ENCODE measurements at places on chromosomes 12 and 14.

DNA sequence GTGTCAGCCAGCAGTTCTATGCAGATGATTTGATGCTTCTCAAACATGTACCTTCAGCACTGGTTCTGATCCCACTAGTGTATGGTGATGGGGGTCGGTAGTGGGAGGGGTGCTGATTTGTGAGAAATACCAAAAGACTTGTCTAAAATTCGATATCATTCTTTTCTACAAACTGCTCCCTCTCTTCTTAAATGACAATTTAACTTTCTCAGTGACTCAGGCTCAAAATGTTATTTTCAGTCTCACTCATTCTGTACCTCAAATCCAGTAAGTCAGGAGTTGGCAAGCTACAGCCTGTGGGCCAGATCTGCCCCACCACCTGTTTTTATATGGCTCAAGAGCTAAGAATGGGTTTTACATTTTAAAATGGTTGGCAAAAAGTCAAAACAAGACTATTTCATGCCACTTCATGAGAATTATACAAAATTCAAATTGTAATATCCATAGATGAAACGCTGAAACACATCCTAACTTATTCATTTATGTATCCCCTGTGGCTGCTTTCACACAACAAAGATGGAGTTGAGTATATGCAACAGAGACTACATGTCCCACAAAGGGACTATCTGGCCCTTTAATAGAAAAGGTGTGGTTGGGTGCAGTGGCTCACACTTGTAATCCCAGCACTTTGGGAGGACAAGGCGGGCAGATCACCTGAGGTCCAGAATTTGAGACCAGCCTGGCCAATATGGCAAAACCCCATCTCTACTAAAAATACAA, 6.6 kb upstream of the NOP2 start:
- no peak for DNase-seq

DNA sequence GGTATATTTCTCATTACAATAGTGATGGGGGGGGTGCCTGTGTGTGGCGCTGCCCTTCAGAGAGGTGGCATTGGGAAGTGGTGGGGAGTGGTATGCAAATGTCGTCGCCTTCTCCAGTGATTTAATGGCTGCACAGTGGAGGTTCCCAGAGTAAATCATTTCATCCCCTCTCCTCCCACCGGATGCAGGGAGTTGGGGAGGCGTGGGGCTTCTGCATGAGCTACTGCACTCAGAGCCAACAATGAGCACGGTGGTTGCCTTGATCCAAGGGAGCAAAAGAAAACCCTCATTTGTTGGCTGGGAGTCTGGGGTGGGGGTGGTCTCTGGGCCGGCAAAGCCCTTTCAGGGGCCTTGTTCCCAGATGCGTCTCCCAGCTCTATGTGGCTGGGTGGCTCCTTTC, 124.3 kb downstream of the AACS start:
- DNase-seq, result no peak

DNA sequence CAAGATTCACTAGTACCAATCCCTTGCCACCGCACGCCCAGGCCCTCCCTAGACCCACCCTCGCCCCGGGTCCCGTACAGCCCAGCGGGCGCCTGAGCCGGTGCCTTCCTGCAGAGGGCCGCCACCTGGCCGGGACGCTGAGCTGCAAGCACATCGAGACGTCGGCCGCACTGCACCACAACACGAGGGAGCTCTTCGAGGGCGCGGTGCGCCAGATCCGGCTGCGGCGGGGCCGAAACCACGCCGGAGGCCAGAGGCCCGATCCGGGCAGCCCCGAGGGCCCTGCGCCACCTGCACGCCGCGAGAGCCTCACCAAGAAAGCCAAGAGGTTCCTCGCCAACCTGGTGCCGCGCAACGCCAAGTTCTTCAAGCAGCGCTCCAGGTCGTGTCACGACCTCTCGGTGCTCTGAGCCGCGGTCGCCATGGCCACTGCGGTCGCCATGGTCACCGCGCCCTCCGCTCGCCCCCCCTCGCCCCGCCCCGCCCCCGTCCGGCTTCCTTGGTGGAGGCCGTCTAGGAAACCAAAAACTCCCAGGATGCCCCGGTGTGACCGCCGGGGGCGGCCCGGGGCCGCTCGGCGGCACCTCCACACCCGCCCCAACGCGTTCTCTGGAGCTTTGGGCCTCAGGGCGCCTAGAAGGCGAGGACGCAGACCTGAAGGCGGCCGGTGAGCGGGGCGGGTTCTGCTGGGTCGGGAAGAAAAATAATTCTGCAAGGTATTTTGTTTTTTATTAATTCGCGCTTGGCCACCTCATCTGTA, 3.7 kb downstream of the REM2 start:
- peak; percentile 78 for DNase-seq

DNA sequence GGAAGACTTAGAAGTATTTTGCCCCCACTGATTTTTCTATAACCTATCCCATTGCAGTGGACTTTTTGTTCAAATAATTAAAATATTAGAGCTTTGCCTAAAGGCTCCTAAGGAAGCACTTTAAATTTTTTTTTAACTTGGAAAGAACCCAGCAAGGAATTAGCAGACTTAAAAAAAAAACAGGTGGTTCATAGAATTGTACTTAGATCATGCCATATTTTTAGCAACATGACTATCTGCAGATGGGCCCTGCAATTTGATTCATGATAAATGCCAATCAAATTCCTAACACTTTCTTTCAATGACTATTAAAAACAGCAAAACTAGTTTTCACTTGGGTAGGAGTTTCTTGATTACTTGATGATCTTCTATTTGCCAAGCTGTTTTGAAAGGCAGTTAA, 11.5 kb downstream of the ADAMTS20 start:
- DNase-seq, result no peak

DNA sequence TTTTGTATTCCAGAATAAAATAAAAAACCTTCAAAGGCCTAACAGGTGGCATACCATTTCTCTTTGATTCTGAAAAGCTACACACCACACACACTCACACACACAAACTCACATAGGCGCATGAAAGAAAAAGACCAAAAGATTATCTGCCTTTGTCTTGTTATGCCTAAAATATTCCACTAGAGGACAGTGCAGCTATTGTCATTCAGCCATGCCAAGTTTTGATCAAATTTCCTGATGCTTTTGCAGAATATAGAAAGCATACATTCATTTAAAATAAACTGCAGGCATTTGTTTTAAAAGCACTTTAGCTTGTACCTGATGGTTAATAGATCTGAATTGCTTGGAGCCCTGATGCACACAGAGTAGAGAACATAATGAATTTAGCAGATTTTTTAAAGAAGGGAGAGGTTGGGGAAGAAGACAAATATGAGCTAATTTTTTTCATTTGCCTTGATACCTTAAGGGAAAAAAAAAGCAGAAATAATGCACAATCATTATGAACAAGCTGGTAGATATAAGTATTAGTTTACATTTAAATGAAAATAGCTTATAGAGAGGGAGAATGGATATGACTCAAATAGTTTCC, 1766.9 kb upstream of the SEL1L start:
- no peak for DNase-seq

GRCh38 chr12:85182699-85183098, 97.3 kb upstream of the ALX1 start:
- no peak for DNase-seq

DNA sequence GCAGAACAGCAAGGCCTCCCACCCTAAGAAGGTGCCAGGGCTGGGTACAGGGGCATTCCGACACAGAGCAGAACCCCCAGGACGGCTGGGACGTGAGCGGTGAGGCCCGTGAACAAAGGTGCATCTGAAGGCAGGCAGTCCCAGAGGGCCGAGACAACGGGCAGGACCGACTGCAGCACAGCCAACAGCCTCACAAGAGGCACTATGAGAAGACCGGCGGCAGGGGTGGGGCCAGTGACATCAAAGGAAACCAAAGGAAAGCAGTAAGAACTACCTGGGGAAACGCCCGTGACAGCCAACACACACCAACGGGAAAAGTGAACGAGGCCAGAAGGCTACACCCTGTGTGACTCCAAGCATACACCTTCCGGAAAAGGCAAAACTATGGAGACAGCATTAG, 9.1 kb downstream of the BTBD6 start:
- no peak for DNase-seq

DNA sequence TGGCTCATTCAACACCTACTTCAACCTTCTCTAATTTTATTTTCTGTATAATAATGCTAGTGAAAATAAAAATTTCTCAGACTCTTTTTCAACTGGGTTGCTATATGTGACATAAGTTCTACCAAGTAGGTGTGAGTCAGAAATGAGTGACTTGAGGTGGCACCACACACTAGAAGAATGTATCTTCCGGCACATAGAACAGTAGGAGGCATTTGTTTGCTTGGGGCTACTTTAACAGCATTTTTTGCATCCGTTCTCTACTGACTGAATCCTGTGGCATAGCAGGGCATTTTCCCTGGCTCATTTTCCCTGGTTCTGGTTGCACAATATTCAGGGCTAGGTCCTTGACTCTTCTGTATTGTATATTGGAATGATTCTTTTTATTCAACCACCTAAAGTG, 194.0 kb upstream of the SLC16A7 start:
- no peak for DNase-seq

DNA sequence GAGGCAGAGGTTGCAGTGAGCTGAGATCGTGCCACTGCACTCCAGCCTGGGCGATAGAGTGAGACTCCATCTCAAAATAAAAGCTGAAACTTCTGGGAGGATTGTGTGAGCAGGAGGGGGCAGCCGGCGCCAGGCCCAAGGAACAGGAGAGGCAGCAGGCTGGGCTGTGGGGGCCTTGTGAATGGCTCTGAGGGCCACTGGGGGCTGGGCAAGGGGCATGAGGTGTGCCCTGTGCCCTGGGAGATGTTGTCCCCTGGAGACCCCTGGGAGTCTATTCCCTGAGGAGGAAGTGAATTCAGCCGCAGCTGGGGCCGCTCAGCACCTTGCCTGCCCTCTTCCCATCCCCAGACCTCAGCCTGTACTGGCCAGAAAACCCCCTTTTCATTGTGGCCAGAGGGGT, 4.9 kb downstream of the LBHD2 start:
- no peak for DNase-seq

GRCh38 chr12:3147260-3147659, 70.1 kb downstream of the TSPAN9 start:
- no peak for DNase-seq

- DNase-seq, result no peak
Measured at GRCh38 chr12:89350630-89351488, 1.4 kb downstream of the DUSP6 start.

DNA sequence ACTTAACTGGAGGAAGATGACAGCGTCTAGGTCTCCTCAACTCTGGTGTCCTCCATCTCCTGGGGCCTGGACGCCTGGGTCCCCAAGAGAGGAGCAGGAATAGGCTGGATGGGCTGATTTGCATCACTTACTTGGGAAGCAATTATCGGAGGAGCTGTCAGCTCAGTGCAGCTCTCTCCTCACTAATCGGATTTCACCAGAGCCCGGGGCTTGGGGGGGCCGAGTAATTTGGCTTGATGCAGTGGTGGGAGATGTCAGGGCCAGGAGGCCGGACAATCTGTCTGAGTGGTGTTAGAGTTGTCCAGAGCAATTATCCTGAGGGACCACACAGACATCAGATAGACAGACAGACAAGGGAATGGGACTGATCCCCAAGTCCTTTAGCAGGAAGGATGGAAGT, 4.6 kb upstream of the SMUG1 start:
- DNase-seq, result no peak

- no peak for DNase-seq
Measured at GRCh38 chr14:66624336-66624937, 116.5 kb downstream of the GPHN start.

DNA sequence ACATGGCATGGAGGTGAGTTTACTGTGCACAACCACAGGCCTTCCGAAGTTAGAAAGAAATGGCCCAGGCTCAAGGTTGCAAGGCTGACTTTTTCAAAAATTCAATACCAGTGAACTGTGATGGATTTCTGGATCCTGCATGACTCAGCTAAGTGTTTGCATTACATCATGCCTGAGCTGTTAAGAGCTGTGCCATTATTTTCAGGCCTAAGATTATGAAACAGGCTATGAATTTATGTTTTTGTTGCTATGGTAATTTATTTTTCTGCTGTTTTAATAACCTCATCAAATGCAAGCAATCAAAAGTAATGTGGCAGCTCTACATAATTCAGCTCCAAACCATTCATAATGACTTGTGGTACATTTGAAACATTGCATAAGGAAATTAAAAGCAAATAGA, 457.7 kb upstream of the TMEM132C start:
- no peak for DNase-seq

DNA sequence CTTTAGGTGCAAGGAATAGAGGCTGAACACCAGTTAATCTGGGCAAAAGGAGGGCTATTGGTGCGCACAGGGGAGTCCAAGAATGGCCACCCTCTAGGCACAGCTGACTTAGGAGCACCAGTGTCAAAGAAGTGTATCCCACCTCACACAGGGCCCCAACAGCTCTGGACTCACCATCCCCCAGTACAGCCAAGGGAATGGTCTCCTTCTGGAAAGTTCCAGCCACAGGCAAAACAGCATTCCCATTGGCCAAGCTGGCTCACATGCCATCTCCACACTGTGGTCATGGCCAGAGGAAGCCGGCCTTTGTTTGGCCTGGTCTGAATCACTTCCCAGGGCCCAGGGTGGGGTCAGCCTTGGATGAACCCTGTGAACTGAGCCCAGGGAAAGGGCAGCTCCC, 120.1 kb downstream of the DICER1 start:
- no peak for DNase-seq

DNA sequence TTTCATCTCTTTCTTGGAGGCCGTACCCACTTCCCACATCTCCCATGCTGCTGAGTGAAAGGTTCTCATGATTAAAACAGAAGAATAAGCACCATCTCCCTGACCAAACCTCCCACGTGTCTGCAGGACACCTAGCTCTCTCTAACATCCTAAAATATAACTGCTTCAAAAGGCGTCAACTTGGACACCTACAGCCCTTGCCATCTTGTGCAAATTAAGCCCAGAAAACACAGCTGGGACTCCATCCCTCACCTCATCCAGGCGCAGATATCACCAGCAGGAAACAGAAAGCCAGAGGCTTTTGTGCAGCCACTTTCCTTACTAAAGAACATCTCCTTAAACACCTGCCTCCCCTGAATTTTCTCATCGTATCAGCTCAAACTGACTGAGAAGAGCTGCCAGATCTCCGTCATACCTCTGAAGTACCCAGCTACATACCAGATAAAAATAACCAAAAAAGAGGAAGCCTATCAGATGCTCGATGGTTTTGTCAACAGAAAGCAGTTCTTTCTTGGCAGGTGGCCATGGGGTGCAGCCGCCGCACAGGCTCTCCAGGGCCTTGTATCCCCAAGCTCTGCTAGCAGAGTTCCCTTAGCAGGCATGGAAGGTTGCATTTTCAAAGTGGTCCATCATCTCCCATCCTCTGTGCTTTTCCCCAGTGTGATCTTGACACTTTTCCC, 28.8 kb downstream of the MAP3K9 start:
- DNase-seq, result no peak

GRCh38 chr12:89129167-89129870, 223.0 kb downstream of the DUSP6 start:
- no peak for DNase-seq

DNA sequence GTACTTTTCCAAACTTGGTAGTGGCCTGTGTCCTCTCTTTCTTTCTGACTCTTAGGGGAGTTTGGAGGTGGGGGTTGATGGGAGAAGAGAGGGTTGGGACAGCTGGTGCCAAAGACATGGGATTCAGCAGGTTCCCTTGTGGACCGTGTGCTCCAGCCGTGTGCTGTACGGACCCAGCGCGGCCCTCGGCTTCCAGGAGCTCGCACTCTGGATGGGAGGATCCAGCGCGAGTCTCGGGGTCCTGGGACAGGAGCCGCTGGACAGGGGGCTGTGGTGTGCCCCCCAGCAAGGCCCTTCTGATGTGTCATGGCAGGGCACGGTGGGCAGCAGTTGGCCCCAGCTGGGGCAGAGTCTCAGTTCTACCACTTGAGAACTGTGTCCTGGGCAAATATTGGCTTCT, 45.0 kb upstream of the TSPAN9 start:
- no peak for DNase-seq

- no peak for DNase-seq
Measured at GRCh38 chr12:94460616-94460959, 921 bp upstream of the CEP83 start.

GRCh38 chr12:77953528-77954205, 123.0 kb downstream of the NAV3 start:
- DNase-seq, result no peak

All from hematopoietic multipotent progenitor cell treated with erythropoietin and hydrocortisone succinate and interleukin-3 and kit ligand, for 15 days (in vitro differentiated cells).